Ascending aorta (tissue), 2 donors: ENCODE measurements at places on chromosomes 3 and 15.
A peak's percentile ranks its signal among the peaks of the same experiment; 100 is the strongest.

DNA sequence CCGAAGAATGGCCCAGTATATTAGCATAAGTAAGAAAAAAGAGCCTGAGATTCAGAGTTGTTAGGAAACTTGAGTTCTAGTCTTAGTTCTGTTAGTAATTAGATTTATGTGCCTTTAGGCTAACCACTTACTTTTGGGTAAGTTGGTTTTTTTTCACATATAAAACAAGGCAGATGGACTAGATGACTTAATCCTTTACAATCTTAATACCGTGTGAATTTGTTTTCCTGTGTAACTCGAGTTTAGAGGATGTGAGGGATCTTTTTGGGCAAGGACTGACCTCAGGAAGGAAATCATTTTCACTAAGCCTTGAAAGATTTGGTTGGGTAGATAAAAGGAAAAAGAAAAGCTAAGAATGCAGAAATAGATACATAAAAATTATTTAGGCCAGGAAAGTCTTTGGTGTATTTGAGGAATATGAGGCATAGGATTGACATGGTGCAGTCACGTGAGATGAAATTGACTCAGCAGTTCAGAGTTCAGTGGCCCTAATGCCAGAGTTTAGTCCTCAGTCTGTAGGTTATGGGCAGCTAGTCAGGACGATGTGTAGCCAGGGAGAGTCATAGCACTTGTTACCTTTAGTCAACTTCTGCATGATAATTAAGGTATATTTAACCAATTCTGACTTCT, 34.6 kb downstream of the PAK2 start:
- H3K36me3 ChIP-seq: no peaks in the 10 kb centered on the region
- H3K27ac ChIP-seq: no peak overlapping the region
- H3K4me3 ChIP-seq: no peak overlapping the region
- H3K27me3 ChIP-seq: no peaks in the 10 kb centered on the region

- H3K4me3 ChIP-seq: no peak overlapping the region
- DNase-seq: no peak
- H3K36me3 ChIP-seq: no peaks in the 10 kb centered on the region
- no peaks in the 10 kb centered on the region for H3K27me3 ChIP-seq
Observed at GRCh38 chr3:113088616-113089015, 97.8 kb downstream of the GTPBP8 start.

DNA sequence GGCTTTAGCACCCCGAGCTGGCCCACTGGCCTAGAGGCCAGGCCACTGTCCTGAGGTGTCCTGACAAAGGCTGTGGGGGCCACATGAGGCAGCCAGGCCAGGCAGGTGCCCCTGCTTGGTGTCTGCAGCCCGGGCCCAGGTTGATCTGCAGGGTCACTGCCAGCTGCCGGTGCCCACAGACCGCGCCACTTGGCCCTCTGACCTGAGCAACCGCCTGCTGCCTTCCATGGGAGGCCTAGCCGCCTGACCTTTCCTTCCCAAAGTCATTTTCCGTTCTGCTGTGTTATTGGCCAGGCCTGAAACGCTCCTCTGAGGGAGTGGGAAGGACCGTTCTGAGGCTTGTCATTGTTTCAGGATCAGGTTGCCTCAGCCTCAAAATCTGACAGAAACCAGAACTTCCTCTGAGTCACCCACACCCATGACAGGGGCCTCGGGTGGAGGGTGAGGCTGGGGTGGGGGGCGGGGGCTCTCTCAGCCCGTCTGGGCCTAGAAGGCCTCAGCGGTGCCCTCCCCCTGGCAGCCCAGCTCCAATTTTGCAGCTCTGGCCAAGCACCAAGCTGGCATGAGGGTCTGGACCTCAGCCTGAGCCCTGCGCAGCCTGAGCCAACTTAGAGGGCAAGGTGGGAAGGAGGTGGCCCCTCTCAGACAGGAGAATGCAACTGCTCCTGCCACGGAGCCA, 140.7 kb upstream of the MEF2A start:
- peak; percentile 37 for DNase-seq
- no peaks in the 10 kb centered on the region for H3K27me3 ChIP-seq
- H3K4me1 ChIP-seq: peaks cover 11% of the 10 kb centered on the region
- peak overlapping the region; percentile 89 for H3K27ac ChIP-seq

GRCh38 chr15:90866161-90866715, 2.1 kb upstream of the FURIN start:
- no peak for DNase-seq
- peaks cover 4% of the 10 kb centered on the region for H3K4me1 ChIP-seq
- H3K36me3 ChIP-seq: no peaks in the 10 kb centered on the region
- H3K27me3 ChIP-seq: no peaks in the 10 kb centered on the region

DNA sequence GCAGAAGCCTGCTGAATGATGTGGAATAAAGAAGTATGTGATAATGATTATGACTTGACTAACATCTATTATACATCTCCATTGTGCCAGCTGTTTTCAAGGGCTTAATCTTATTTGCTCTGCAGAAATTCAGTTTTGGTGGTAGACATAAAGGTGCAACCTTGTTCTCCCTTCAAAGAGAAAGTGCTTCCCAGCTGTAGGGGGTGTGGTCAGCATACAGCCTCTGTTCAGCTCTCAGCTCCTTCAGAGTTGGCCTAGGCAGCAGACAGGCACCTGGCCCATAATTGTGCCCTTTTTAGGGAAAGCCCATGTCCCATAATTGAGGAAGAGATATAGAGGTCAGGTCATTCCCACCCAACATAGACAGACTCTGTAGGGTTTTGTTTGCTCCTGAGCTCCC, 104.3 kb upstream of the EOMES start:
- DNase-seq: no peak
- H3K27me3 ChIP-seq: no peaks in the 10 kb centered on the region
- H3K36me3 ChIP-seq: no peaks in the 10 kb centered on the region
- no peak overlapping the region for H3K4me3 ChIP-seq
- H3K4me1 ChIP-seq: no peaks in the 10 kb centered on the region

- no peak overlapping the region for H3K4me3 ChIP-seq
- H3K27me3 ChIP-seq: no peaks in the 10 kb centered on the region
- peaks cover 5% of the 10 kb centered on the region for H3K4me1 ChIP-seq
- DNase-seq: no peak
Observed at GRCh38 chr15:40420793-40421192, 15.2 kb downstream of the IVD start.

DNA sequence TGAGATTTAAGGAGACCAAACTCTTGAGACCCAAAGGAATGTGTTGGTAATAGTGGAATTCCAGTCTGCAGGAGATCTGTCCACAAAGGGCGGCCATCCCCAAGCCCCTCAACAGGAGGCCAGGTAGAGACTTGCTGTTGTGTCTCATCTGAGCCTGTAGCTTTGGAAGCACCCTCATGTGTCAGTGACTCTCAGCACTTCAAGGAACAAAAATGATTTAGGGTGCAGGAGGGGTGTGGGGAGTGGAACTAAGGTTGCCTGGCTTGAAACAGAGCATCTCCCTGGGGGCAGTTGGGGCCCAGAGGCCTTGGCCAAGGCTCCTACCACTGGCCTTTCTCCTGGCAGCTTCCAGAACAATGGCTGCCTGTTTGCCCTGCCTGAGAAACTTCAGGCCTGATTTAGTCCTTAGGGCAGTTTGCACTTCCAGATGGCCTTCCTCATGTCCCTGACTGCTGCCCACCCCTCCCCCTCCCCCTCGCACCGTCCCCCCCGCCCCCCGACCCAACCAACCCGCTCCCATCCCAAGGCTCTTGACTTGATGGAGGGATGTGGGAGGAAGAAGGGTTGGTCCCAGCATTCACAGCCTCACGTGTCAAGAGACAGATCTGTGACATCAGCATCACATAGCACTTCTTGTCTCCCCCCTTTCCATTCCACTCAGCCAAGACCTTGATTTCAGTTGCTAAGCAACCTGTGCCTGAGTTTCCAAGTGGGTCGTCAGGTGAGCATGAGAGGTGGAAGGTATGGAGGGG, 77.1 kb downstream of the CORO2B start:
- no peaks in the 10 kb centered on the region for H3K27me3 ChIP-seq
- no peaks in the 10 kb centered on the region for H3K36me3 ChIP-seq
- peak; percentile 16 for DNase-seq
- H3K4me1 ChIP-seq: no peaks in the 10 kb centered on the region
- H3K4me3 ChIP-seq: no peak overlapping the region
- H3K27ac ChIP-seq: no peak overlapping the region

DNA sequence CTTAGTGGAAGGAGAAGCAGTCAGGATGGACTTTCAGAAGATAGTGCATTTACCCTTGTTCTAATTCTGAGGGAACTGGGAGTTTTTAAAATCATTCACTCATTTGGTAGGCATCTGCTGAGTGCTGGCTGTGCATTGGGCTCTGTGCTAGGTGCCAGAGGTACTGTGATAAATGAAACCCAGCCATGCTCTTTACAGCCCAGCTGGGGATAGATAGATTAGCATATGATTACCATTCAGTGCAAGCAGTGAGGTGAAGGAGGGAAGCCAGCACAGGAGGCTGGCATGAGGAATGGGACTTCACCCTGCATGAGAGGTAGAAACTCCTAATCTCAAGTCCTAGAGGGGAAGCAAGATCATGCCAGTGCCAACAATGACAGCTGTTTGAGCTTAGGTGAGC, 361.9 kb upstream of the TRIM42 start:
- H3K4me1 ChIP-seq: no peaks in the 10 kb centered on the region
- H3K36me3 ChIP-seq: no peaks in the 10 kb centered on the region
- no peak overlapping the region for H3K27ac ChIP-seq
- H3K4me3 ChIP-seq: no peak overlapping the region

GRCh38 chr3:61913701-61914100, 352.3 kb downstream of the PTPRG start:
- DNase-seq: no peak
- no peak overlapping the region for H3K27ac ChIP-seq
- H3K36me3 ChIP-seq: no peaks in the 10 kb centered on the region

DNA sequence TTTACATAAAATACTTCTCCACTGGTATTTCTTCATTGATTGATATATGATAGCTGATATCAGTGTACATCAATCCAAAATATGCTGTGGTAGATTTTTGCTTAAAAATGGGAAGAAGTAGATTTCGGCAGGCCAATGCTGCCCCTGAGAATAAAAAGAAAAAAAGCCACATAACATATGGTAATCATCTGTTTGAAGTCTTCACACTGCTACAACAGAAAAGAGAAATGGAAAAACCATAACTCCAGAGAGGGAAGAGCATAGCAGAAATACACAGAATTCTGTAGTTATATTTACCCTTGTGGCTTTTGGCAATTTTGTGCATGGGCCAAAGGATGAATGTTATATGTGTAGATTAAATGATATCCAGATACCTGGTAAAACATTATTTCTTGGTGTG, 143.1 kb upstream of the KCNMB2 start:
- DNase-seq: no peak
- H3K4me3 ChIP-seq: no peak overlapping the region
- H3K27me3 ChIP-seq: no peaks in the 10 kb centered on the region
- no peaks in the 10 kb centered on the region for H3K4me1 ChIP-seq

DNA sequence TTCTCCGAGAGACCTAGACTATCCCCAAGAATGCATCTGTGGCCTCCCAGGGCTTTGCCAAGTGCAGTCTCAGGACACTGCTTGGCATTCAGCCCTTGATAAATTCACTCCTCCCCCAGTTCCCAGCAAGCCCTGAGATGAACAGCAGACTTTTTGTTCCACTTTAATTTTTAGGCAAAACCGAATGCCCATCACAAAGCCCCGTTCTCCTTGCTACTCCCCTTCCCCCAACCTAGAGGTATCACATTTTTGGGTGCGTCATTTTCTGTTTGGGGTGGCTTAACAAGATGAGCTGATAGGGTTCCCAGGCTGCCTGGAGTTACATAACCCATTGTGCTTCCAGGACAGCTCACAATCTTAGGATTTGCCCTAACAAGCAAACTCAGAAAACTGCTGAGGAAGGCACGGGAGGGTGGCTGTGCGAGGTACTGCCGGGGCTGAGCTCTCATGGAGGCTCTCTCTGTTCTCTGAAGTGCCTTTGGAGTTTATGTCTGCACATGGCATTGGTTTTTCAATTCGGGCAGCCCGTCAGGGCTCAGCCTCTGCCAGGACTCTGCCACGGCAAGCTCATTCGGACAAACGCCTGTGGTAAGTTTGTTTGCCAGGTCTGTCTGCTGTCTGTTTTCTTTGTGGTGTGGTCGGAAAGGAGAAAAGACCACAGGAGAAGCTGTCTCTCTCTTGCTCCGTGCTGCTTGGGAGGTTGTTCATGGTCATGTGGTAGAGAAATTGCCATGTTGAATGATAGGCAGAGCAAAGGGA, at the start of gene TRAK1:
Gene TRAK1 (plus strand): TSS at position 385 of the 759 bp plus-strand sequence. CDS start 113 bp downstream, at position 498.
- peak within 1 kb of the TSS; percentile 50 for H3K27ac ChIP-seq
- H3K36me3 ChIP-seq: peaks cover 6% of the 10 kb centered on the region

- no peaks in the 10 kb centered on the region for H3K36me3 ChIP-seq
- no peaks in the 10 kb centered on the region for H3K4me1 ChIP-seq
- DNase-seq: no peak
Observed at GRCh38 chr15:80584973-80585525, 110.1 kb upstream of the ABHD17C start.

GRCh38 chr15:36254426-36254825, 325.0 kb upstream of the CDIN1 start:
- no peak overlapping the region for H3K4me3 ChIP-seq
- no peak overlapping the region for H3K27ac ChIP-seq
- H3K4me1 ChIP-seq: no peaks in the 10 kb centered on the region
- H3K36me3 ChIP-seq: no peaks in the 10 kb centered on the region
- DNase-seq: no peak

GRCh38 chr3:194092881-194093301, 43.1 kb upstream of the HES1 start:
- H3K36me3 ChIP-seq: no peaks in the 10 kb centered on the region
- no peaks in the 10 kb centered on the region for H3K27me3 ChIP-seq
- no peak for DNase-seq
- no peak overlapping the region for H3K4me3 ChIP-seq

GRCh38 chr3:144762091-144762490, 790.5 kb downstream of the DIPK2A start:
- DNase-seq: no peak
- no peaks in the 10 kb centered on the region for H3K27me3 ChIP-seq
- H3K4me1 ChIP-seq: no peaks in the 10 kb centered on the region
- H3K27ac ChIP-seq: no peak overlapping the region
- no peaks in the 10 kb centered on the region for H3K36me3 ChIP-seq
- no peak overlapping the region for H3K4me3 ChIP-seq

DNA sequence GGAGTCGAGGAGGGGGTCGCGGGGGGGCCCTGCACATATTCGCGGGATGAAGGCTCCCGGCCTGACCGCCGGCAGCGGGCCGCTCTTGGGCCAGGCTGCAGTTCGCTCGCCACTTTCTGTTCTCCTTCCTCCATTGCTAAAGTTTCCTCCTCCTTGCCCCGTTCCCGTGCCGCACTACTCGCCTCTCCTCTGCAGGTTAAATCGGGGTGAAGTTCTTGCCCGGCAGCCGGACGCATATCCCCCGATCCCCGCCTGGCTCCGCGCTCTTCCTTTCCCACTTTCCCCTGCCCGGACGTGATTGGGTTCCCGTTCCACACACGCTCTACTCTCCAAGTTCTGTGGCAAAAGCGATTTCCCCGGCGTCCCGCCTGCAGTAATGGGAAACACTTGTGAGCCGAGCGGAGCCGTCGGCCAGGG, 556 bp downstream of the CRYBG3 start:
- H3K4me3 ChIP-seq: peak overlapping the region; percentile 65
- no peaks in the 10 kb centered on the region for H3K27me3 ChIP-seq
- H3K36me3 ChIP-seq: no peaks in the 10 kb centered on the region
- peak; percentile 79 for DNase-seq
- H3K27ac ChIP-seq: peak overlapping the region; percentile 76
- H3K4me1 ChIP-seq: peaks cover 3% of the 10 kb centered on the region

GRCh38 chr3:179421500-179421899, 29.8 kb downstream of the GNB4 start:
- H3K4me1 ChIP-seq: no peaks in the 10 kb centered on the region
- H3K27me3 ChIP-seq: no peaks in the 10 kb centered on the region
- peaks cover 7% of the 10 kb centered on the region for H3K36me3 ChIP-seq
- no peak overlapping the region for H3K4me3 ChIP-seq
- H3K27ac ChIP-seq: peak overlapping the region; percentile 33
